GM06990 (cell line): ENCODE measurements at places on chromosomes 3 and 15.

DNA sequence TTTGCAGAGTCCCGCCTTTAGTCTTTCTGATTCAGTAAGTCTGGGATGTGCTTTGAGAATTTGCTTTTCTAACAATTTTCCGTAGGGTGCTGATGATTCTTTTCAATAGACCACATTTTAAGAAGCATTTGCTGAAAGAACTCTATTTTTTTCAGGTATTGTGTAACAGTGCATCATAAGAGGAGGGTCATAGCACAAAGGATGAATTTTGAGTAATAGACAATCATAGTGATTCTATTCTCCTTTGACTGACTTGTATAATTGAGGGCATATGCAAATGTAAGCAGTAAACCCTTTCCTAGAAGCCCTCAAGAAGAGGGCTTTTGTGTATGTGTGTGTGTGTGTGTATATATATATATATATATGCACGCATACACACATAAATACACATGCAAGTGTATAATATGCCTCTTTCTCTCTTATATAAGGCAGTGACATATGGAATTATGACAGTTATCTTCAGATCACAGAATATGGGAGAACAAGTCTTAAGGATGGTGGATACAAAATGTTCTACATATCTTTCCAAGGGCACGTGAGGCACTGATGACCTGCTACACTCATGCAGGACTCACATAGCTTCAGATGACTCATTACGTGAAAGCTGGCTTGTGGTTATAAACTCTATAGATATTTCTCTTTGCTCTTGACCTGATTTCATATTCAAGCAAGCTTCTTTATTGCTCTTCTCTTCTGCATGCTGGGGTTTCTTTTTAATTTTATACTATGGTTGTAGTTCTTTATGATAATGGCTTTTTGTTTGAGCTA is 6.5 kb upstream of the PLSCR1 start:
- DNase-seq, result no peak

DNA sequence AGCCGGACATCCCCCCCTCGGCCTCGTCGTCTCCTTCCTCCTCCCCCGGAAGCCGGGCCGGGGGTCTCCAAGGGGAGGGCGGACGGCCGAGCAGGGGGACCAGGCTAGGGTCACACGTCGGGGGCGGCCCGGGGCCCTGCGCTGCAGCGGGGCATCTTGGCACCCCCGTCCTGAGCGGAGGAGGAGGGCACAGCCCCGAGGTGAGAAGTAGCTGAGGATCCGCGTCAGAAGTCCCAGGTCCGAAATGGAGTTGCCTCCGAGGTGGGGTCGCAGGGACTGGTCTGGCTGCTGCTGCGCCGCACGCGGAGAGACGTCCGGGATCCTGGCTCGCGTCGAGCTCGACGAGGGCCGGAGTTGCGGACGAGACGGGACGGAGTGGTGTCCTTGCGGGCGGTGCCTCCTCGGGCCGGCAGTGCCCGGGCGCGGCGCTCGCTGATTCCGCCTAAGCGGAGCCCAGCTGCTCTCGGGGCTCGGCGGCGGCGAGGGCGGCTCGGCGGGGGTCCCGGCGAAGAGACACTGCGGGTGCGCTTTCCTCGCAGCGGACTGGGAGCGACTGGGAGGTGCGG is at the start of gene ADCY5:
Gene ADCY5 (minus strand): TSS at position 555 of the 566 bp plus-strand sequence. CDS start 545 bp downstream, at position 10.
- DNase-seq, result no peak

GRCh38 chr3:84008623-84009022 is 950.2 kb upstream of the CADM2 start:
- DNase-seq, result no peak

DNA sequence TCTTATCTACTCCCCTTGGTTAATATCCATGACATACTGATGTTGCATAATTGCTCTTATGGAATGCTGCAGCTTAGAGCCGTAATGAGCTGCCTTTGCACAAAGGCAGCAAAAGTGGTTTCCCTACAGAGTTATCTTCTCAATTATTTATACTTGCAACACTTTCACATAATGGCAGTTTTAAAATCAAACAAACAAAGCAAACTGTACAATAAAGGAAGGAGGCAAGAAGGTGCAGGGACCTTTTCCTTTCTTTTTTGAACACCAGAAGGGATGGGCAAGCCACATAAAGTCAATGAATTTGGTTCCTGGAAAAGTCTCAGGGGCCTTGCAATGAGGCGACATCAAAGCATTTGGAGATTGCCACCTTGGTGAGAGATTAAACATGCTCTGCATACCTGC is 188.0 kb downstream of the MEIS2 start:
- no peak for DNase-seq

- DNase-seq, result no peak
Measured at GRCh38 chr3:127915115-127915936, at the start of gene KBTBD12. Gene KBTBD12, plus strand, starts transcription at chr3:127915232. Its CDS starts 7,830 bp downstream, at chr3:127923062.

- no peak for DNase-seq
Measured at GRCh38 chr3:120025520-120025919, 68.7 kb downstream of the GSK3B start.

DNA sequence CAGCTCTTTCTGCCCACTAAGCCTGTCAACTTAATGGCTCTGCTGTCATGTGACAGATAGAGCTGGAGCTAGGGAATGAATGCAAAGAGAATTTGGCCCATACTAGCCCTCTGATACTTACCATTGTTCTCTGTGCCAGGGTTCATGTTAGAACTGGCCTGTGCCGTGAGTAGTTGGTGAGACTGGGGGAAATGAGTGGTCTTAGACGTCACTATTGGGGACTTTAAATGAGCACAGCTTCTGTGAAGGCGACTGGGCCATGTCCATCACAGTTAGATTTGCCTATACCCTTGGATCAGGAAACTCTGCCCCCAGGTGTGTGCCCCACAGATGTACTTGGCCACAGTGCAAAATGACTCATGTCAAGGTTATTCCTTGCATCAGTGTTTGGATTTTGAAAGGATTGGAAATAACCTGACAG is 124.9 kb downstream of the PTPRG start:
- DNase-seq, result no peak

DNA sequence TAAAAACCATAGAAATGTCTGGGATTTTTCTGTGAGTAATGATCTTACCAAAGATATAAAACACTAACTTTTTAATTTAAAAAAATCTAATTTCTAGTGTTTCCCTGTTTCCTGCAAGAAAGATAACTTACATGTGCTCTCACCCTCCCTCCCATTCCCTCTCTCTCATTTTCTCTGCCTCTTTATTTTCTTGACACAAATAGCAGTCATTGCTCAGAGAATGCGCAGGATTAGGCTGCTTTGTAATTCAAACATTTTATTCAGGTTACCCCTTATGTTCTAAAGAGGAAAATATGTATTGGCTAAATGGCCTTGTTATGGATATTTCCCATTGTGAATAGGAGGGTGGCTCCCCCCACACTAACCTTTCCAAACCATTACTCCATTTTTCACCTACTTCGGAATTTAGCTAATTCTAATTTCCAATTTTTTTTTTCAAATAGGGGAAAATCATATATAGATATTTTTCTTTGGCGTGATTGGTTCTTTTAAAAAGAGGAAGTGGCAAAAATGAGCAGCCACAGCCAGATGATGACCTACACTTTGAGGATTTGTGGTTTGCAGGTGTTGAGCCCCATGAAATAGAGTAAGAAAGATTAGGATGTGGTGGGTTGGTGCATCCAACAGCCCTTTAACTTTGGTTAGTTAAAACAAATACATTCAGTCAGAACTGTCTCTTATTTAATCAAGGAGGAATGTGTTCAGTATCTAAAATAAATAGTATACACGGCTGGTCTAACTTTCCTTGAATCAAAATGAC is 554.4 kb downstream of the IGSF11 start:
- DNase-seq, result peak; percentile 14

- no peak for DNase-seq
Measured at GRCh38 chr15:83318036-83318435, 33.6 kb upstream of the BNC1 start.

DNA sequence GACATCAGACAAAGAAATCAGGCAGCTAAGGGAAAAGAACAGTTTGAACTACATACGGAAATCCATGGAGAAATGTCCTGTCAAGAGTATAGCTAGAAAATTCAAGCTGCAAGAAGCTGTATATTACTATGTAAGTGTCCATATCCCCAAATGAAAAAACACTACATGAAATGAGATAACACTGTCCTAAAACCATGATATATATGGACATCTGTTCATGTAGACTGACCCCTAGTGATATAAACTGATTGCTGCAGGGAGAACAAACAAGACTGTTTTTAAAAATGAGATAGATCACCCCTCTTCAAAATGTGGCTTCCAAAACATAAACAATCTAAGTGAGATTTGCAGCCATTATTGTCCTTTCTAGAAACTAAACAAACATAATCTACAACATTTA is 985.6 kb downstream of the EPHA3 start:
- no peak for DNase-seq

GRCh38 chr3:194325424-194326153 is 25.5 kb downstream of the CPN2 start:
- no peak for DNase-seq

DNA sequence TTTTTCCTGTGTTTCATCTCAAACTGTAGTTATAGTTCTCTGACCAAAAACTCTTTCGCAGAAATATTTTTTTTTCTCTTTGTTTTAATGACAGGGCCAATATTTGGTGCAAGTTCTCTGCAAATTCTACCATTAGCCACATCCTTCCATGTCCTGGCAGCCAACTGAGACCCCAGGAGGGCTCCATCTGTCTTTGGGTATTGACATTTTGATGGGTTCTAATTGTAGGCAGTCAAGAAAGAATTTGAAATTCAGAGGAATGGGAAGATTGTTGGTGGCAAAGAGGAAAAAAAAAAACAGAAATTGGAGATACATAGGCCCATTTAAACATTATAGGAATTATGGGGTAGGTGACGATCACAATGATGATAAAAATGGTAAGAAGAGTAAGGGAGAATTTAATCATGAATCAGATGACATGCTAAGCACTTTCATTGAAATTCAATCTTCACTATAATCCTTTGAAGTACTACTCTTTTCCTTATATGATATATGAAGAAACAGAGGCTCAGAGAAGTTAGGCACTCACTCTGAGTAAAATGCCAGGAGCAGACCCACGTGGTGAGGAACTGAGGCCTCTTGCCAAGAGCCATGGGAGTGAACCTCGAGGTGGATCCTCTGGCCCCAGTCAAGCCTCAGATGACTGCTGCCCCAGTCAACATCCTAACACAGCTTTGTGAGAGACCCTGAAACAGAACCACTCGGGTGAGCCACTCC is 151.4 kb downstream of the PDZRN3 start:
- no peak for DNase-seq

DNA sequence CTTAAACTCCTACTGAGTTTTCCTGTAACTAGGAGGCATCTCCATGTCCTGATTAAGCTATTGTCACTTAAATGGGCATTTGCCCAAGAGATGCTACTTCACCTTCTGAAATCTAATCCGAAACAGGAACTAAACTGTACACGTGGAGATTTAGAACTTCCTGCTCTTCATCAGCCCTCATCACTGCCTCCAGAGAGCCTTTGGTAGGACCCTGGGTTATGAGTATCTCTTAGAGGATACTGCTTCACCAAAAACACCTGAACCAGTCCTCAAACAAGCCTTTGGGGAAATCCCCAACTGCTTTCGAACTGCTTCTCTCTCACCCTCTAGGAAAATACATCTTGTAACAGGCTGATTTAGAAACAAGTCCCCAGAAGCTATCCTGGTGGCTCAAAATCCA is 320.3 kb downstream of the GAP43 start:
- DNase-seq, result peak; percentile 22

DNA sequence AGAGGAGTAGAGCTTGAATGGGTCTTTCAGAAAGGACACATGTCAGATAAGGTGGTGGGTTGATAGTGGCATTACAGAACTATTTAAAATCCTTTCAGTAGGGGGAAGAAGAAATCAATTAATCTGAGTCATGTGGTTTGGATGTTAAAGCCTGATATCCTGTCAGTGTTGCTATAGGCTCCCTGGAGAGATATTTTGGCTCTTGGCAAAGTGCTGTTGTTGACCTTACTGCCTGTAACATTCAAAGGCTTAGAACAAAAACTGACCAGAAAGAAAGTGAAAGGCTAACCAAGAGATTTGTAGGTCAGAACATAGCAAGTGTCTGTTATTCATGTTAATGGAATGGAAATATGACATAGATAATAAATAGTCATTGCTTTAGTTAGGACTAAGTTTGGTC is 552.9 kb downstream of the DIPK2A start:
- no peak for DNase-seq

- DNase-seq, result no peak
Measured at GRCh38 chr15:42085721-42086120, 8.6 kb downstream of the PLA2G4D start.

DNA sequence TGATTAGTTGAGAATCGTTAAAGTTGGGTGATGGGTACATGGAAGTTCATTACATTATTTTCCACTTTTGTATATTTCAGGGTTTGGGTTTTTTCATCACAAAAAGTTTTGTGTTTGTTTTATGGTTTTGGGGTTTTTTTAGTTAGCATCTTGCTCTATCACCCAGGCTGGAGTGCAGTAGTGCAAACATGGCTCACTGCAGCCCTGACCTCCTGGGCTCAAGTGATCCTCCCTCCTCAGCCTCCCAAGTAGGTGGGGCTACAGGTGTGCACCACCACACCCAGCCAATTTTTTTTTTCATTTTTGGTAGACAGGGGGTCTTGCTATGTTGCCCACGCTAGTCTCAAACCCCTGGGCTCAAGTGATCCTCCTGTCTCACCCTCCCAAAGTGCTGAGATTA is 100.1 kb upstream of the CHD2 start:
- no peak for DNase-seq

- DNase-seq, result no peak
Measured at GRCh38 chr15:66868918-66869317, 166.9 kb downstream of the SMAD6 start.

DNA sequence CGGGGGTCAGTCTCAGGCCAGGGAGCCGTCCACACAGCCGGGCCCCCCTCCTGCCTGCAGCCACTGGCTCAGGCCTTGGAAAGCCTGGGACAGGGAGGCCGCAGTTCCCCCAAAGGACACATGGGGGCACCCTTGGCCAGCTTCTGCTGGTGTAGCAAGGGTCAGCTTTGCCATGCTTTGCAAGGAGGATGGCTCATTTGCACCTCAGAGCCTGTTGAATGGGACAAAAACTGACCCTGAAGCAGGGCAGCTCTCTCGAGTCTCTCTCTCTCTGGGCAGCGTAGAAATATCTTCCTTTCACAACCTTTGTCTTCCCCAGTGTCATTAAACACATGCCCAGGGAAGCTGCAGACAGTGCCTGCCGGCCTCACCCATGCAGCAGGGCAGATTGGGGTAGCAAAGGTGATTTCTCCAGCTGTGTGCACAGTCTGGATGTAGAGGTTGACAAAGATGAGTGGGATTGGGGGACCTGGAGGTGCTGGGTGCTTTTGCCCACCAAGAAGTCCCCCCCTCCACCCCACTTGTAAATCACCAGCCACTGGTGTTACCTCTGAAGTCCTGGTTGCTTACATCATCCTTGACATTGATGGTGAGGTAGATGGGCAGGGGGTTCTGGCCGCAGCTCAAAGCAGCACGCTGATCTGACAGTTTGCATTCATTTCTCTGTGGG is 17.4 kb upstream of the EHD4 start:
- peak; percentile 63 for DNase-seq

DNA sequence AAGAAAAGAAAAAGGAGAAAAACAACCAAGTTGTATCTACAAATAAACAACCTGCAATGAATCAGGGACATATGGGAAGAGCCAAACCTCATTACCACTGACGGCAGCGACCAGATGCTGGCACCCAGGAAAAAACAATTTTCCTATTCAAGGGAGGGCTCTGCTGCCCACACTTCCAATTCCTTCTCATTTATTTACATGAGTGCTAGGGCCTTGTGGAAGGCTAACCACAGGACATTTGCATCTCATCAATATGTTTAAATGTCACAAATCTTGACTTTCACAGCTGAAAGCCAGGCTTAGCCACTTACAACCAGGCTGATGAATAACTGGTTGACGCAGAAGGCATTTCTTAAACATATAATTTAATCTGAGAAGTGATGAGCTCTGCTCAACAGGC is 36.0 kb downstream of the RFTN1 start:
- no peak for DNase-seq
